ENCODE measurements at places on chromosomes 4 and X.

DNA sequence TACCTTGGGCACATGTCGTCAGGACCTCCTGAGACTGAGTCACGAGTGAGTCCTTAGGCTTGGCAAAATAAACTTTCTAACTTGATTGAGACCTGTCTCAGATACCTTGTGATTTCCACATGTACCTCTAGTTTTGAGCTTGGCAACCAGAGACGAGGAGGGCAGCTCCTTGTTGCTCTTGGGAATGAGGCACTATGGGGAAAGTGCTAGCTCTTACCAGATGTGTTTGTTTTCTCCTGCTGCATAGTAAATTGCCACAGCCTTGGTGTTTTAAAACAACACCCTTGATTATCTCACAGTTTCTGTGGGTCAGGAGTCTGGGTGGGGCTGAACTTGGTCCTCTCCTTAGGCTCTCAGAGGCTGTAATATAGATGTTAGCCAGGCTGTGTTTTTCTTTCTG lies 59.1 kb upstream of the MAML3 start:
- no peak for DNase-seq

GRCh38 chr4:6701371-6701770 lies 7.7 kb downstream of the S100P start:
- no peak for DNase-seq

GRCh38 chr4:13054420-13054970 lies 429.6 kb downstream of the RAB28 start:
- no peak for DNase-seq

GRCh38 chr4:154807042-154807630 lies 26.1 kb downstream of the RBM46 start:
- peak; percentile 14 for DNase-seq

DNA sequence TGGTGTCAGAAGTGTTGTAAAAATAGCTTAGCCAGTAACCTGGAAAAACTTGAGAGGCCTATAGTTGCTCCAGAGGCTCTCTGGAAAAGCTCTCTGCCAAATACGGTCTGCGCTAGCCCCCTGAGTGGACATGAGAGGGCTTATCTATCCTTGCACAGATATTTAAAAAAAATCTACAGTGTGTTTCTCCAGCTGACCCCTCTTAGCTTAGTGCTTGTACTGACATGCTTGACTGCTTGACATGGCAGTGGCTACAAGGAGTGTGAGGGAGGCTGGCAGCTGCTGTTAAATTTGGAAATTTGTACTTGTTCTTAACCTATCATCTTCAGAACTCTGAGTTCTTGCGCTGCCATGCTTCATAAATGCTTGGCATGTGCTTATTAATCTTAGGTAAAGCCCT lies 229.2 kb downstream of the RBMX2 start:
- no peak for DNase-seq

- DNase-seq: no peak
Observed at GRCh38 chr4:7428261-7429068, 6.3 kb downstream of the PSAPL1 start.

- DNase-seq: no peak
Observed at GRCh38 chr4:162241857-162242256, 78.1 kb upstream of the FSTL5 start.

GRCh38 chrX:84469226-84469625 lies 33.0 kb downstream of the HDX start:
- DNase-seq: no peak

DNA sequence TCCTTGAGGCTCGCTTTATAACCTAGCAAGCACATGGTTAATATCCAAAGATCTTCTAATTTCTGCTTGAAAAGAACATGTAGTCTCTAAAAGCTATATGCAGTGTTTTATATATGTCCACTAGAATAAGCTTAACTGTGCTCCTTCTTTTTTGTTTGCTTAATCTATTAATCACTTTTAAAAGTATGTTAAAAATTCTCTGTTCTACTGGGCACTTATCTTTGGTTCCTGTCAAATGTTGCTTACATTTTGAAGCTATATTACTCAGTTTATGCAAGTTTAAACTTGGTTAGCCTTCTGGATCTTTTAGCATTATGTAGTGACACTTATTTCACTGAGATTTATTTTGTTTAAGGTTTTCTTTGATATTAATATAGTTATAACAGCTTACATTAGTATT lies 32.5 kb downstream of the MAOA start:
- no peak for DNase-seq

DNA sequence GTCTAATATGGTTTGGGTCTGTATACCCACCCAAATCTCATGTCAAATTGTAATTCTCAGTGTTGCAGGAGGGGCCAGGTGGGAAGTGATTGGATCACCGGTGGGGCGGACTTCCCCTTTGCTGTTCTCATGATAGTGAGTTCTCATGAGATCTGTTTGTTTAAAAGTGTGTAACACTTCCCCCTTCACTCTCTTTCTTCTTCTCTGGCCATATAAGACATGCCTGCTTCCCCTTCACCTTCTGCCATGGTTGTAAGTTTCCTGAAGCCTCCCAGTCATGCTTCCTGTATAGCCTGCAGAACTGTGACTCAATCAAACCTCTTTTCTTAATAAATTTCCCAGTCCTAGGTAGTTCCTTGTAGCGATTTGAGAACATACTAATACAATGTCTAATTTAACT lies 19.7 kb upstream of the SCRG1 start:
- DNase-seq: peak; percentile 54

DNA sequence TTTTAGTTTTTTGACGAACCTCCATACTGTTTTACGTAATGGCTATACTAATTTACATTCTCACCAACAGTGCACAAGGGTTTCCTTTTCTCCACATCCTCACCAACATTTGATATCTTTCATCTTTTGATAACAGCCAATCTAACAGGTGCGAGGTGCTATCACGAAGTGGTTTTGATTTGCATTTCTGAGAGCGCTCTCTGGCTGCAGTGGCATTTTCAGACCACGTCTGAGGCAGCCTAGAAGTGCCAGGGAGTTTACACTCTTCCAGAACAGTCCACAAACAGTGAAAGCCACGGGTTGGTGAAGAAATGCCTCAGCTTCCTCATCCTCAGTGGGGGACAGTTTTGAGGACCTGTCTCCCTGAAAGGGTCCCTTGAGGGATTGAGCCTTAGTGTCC lies 471.0 kb downstream of the BCOR start:
- no peak for DNase-seq

- no peak for DNase-seq
Observed at GRCh38 chrX:19410259-19410658, 66.5 kb downstream of the PDHA1 start.

GRCh38 chr4:23993373-23993772 lies 103.5 kb upstream of the PPARGC1A start:
- DNase-seq: no peak

DNA sequence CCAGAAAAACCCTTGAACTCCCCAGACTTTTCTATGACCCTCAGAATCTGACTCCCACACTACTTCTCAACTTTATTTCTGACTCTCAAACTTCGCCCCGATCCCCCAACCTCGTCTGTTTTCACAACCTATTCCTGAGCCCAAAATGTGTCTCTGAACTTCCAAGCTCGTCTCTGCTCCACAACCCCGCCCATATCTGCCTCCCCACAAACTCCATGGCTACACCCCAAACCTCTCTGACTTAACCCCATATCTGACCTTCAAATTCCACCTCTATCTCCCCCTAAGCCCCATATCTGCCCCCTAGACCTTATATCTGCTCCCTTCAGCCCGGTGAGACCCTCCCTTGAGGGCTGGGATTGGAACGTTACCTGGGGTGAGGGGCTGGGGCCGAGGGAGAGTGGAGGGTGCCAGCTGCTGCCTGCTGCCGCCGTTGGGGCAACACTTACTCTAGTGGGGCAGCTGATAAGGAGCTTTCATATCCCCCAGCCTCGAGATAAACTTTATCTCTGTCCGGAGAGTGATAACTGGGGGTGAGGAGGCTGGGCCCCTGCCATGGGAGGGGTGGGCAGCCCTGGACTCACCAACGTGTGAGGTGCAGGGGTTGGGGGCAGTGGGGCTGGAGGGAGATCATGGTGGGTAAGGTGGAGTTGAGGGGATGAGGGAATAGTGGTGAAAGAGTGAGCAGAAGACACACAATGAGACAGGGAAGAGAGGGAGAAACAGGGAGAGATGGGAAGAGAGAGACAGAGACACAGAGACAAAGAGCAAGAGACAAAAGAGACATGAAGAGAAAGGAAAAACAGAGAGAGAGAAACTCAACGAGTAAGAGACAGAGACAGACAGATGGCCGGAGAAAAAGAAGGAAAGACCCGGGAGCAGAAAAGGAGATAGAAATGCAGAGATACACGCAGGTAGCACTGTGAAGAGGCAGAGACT lies 1.4 kb downstream of the GATA1 start:
- DNase-seq: no peak

DNA sequence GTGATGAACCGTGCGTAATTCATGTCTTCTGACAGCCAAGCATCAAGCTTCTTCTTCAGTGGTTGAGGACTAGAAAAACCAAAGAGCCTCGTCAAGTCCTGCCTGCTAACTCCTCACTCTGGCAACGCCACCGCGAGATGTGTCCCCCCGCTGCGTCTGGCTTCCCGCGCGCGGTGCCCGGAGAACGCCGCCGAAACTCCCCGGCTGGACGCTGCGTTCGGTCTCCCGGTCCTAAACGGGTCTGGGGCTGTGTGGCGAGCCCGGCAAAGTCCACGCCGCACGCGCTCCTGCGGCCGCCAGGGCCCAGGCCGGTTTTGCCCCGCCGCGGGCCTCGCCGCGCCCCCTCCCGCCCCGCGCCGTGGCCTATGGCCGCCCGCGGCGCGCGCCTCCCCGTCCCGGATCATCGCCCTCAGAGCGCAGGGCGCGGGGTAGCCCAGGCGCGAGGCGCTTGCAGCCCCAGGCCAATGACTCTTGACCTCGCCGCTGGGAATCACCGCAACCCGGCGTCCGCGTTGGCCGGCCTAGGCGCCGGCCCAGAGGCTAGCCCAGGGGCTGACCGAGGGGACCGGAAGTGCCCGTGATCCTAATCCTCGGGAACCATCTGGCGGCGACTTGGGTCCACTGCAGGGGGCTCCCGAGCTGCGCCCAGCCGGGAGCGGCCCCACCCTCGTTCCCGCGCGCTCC lies at the start of gene AADAT:
TSS of gene AADAT (minus strand) at position 289 of the 684 bp plus-strand sequence. CDS start at position 23, 266 bp downstream.
- peak; percentile 27 for DNase-seq

DNA sequence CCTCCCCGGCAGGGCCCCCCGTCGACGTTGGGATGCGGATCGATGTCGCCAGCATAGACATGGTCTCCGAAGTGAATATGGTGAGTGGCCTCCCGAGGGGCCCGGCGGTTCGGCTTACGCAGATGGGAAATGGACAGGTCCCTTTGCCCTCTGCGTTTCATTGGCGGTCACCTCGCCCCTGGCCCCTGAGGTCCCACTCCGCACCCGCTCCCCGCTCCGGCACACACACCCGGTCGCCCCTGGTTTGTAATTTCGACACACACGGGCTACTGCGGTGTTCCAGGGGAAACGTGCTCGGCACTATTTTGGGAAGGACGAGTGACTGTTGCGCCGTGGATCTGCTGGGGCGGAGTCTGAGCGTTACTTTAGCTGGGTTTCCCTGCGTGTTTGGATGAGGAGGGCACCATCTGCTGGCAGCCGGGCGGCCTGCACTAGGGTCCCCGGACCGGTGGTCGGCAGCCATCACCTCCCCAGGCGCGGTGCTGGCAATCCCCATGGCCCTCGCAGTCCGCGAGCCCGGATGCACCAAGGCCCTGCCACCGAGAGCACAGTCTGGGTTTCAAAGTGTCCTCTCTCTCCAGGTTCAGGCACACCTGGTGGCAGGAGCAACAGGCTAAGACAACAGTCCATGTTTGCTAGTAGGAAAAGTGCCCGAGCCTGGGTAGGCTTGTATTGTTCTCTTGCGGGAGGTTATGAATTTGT lies 1.2 kb downstream of the GABRB1 start:
- peak; percentile 18 for DNase-seq

DNA sequence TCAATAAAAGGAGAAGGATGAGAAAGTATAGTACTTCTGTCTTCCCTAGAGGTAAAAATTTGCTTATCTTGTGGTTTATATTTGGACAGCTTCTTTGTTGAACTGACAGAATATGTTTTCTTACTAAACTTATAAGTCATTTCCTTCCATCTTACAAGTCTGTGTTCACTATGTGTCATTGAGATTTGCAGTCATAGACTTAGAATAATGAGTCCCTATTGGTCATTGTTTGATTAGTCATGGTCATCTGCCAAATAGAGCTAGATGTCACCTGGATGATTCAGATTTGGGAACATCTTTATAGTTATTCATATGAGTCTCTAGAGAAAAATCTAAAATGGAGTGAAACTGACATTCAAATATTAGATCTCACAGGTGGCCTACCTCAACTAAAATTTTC lies 51.5 kb downstream of the SPATA18 start:
- DNase-seq: no peak

GRCh38 chr4:120158046-120158445 lies 91.4 kb upstream of the MAD2L1 start:
- no peak for DNase-seq
